Fibroblast of villous mesenchyme (primary cell): ENCODE measurements at places on chromosomes 1 and 21. TPM values are rescaled to one million over a fixed set of nuclear protein-coding genes. Genes with fewer than 3 reads are reported as not detected.

- DNase-seq: no peak
These were observed 362.8 kb downstream of the KCNH1 start for GRCh38 chr1:210771131-210771530.

DNA sequence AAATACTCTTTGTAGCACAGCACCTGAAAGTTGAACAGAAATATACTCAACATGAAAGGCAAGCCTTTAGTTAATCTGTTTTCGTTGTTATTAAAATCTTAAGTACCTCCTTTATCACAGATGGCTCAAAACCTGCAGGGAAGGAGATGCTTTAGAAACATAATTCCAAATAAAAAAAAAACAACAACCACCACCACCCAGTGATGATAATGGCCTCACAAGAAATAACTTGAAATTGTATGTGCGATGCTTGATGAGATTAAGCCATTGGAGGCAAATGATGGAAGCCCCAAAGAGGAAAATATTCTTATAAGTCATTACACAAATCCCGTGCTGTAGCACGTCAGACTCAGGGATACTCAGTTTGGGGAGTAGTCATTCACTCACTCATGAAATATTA lies 24.9 kb upstream of the ZBTB40 start:
- no peak for DNase-seq

DNA sequence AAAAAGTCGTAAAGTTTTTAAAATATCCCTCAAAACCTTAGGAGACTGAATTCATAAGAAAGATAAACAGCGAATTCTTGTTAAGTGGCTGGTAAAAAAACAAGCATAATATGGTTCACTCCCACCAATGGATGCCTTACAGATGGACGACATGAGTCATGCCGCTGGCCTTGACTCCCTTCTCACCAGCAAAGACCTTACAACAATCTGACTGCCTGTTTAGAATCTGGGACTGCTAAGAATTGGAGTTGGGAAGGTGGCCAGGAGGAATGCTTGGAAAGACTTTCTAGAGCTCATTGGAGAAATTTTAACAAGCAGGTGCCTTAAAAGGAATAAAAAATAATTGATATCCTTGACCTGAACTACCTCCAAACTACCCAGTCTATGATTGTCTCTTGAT lies 206.9 kb upstream of the FMN2 start:
- DNase-seq: peak; percentile 30

DNA sequence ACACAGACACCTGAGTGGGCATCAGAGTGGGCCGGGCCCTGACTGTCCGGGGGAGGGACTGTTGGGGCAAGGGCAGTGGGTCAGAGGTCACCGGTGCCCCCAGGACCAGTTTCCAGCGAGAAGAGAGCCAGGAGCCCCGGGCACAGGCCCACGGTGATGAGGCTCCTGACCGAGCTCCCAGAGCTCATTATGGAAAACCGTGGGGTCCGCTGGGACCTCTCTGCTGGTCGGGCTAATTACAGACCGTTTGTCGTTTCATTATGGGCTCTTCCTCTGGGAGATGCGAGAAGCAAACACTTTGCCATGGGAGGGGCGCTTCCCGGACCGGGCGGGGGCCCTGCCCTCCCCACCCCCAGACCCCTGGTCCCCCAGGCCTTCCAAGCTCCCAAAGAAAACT lies 12.0 kb upstream of the TTLL10 start:
- no peak for DNase-seq

DNA sequence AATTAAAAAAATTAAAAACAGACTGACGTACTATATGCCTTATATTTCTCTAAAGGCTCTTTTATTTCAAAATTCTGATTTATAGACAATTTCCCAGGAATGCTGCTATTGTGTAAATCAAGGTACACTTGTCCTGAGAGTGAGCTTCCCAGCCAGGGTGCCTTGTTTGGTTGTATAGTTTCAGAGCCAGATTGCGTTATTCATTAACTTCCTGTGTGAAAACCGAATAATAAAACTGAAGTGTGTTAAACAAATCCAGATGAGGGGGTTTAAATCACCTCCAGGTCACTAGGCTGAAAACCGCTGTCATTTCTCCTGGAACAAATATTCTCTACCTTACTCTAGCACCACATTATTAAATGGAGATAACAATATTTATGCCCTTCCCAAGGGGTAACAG lies 68.7 kb downstream of the LMX1A start:
- no peak for DNase-seq

DNA sequence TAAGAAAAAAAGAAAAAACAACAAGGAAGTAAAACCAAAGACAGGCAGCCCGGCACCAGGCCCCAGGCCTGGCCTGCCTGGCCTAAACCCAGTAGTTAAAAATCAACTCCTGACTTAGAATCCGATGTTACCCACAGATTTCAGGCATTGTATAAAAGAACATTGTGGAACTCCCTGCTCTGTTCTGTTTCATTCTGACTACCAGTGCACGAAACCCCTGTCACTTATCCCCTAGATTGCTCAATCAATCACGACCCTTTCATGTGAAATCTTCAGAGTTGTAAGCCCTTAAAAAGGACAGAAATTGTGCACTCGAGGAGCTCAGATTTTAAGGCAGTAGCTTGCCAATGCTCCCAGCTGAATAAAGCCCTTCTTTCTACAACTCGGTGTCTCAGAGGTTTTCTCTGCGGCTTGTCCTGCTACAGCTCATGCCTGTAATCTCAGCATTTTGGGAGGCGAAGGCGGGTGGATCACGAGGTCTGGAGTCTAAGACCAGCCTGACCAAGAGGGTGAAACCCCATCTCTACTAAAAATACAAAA lies 15.6 kb upstream of the MYOCOS start:
- DNase-seq: no peak

- no peak for DNase-seq
These were observed 12.4 kb downstream of the SLC30A1 start for GRCh38 chr1:211566431-211567025.

GRCh38 chr1:205504311-205505075 lies at the start of gene CDK18:
Gene CDK18, plus strand, starts transcription at chr1:205504669. Its CDS starts 18,499 bp downstream, at chr1:205523168.
- peak; percentile 29 for DNase-seq

- no peak for DNase-seq
These were observed 34.4 kb downstream of the C21orf91 start for GRCh38 chr21:17784604-17785402.

DNA sequence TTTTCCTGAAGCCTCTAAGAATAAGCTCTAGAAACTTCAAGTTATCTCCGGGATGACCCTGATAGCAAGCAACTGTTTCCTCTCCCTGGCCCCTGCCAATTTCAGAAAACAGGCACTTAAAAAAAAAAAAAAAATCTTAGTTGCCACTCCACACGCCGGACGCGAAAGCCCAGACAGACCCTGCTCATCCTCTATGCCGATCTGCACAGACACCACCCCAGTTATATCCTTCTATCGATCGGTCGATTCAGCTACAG lies 1.7 kb downstream of the ANP32E start:
- no peak for DNase-seq

GRCh38 chr21:30216041-30216723 lies at the start of gene CLDN8:
Gene CLDN8, minus strand, starts transcription at chr21:30216097. Its CDS starts 172 bp downstream, at chr21:30215925.
- DNase-seq: no peak

DNA sequence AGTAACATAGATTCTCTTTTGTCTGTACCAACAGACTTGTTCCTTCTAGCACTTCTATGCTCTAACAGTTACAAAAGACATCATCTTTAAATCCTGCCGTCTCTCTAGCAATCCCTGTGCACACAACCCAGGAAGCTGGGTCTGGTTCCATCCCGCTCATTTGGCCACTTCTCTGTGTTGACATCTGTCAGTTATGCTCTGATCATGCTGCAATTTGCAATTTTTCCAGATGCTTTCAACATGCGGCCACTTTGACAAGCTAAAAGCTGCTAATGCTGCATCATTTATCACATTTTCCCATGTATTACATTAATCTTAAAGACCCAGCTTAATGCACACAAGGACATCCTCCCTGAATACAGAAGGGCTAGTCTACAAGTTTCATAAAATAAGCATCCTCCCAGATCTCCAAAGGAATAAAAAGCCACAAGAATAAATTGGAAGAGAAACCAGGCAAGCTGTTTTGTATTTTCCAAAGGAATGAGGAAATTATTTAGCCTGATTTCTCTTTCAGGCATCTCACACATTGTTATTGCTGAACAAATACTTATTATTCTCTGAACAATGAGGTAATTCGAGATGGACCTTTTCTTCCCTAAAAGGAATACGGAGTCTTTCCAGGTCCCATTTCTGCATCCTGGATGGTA lies 19.0 kb upstream of the LRRC52 start:
- no peak for DNase-seq

DNA sequence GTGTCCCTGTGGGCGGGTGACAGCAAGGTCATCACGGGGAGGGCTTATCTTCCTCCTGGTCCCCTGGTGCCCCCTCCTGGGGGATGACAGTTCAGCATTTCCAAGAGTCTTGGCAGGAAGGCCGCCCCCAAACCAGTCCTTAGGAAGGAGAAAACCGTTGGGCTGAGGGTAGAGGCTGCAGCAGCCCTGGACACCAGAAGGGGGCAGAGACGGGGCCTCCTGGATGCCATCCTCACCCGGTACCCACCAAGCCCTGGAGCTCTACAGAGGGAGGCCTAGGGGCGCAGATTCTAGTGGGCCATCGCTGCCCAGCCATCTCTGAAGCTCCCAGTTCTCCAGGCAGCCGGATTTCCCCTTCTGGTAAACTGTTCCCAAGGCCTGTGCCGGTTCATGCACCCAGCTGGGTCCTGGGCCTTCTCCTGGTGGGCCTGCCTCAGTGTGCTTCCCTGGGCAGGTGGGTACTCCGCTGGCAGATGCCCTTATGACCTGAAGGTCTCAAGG lies 14.8 kb upstream of the ZNF669 start:
- DNase-seq: no peak

DNA sequence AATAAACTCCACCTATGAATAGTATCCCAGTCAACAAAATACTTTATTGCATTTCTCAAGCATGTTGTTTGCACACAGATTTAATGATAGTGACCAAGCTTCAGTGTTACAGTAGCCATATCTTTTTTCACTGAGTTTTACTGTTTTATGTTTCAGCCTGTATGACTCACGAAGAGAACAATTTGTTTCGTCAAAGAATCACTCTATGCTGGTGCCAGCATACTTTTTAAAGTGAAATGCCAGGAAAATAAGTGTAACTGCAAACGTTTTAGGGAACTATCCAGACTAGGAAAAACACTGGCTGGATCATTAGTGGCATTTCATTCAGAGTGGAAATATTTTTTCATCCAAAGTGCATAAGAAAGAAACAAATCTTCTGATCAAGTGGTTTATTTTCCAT lies 210.8 kb downstream of the COL11A1 start:
- peak; percentile 84 for DNase-seq

- no peak for DNase-seq
These were observed 79.4 kb downstream of the GPR161 start for GRCh38 chr1:168057355-168057754.

- DNase-seq: peak; percentile 61
These were observed 6.0 kb upstream of the PIGC start for GRCh38 chr1:172449585-172450523.

DNA sequence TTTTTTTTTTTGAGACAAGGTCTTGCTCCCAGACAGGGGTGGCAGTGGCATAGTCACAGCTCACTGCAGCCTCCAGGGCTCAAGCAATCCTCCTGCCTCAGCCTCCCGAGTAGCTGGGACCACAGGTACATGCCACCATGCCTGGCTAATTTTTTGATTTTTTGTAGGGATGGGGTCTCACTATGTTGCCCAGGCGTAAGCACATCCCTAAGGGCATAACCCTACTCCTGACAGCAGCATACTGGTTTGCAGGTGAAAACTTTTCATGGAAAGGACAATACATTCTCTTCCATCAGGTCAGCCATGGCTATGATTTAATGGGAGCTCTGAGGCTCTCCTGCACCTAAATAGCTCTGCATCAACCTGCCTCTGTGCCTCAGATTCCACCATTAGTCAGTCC lies 29.4 kb downstream of the UBIAD1 start:
- no peak for DNase-seq

DNA sequence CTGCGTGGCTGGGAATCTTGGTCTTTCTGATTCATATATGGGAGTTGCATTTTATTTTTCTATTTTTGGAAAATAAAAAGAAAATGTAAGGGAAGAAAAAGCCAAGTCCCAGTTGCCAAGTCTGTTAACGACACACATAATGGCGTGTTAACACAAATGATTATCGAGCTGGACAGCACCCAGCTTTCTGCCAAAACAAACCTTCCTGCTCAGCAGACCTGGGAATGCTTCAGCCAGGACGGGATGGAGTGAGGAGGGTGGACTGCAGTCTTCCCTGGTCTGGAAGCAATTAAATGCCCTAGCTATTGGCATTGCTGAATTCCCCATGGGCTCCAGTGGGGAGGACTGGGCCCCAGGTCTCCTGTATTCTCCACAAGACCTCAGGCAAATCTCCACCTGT lies 184.2 kb upstream of the USP24 start:
- no peak for DNase-seq

GRCh38 chr1:116680752-116681151 lies 13.2 kb upstream of the IGSF3 start:
- no peak for DNase-seq

GRCh38 chr1:156342166-156342955 lies 4.0 kb downstream of the TSACC start:
- no peak for DNase-seq

DNA sequence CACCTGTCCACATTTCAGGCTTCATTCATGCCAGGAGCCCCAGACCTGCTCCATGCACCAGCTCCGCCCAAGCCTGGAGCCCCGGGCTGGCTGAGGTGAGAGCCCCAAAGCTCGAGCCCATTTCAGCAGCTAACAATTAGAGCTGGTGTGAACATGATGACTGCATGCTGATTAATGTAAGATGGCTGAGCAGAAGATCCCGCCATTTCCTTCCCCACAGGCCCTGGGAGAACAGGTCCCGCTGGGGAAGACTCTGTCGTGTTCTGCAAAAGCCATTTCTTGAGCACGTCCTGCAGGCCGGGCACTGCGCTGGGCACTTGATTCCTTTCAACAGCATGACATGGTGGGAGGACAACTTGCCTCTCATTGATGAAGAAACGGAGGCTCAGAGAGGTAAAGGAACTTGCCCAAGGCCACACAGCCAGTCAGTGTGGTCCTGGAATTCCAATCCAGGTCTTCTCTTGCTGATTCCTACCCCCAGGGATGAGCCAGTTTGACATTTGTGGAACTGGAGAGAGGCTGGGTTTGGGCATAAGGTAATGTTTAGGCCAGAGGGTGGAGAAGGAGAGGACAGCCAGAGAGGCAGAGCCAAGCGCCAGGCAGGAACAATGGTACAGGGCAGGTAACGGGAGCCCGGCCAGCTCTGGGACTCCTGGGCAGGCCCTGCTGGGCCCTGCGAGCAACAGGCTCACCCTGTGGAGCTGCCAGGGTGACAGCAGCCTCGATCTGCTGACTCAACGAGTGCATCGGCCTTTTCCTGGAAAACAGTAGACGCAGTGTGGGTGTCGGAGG lies 28.1 kb upstream of the EPHA2 start:
- DNase-seq: no peak

DNA sequence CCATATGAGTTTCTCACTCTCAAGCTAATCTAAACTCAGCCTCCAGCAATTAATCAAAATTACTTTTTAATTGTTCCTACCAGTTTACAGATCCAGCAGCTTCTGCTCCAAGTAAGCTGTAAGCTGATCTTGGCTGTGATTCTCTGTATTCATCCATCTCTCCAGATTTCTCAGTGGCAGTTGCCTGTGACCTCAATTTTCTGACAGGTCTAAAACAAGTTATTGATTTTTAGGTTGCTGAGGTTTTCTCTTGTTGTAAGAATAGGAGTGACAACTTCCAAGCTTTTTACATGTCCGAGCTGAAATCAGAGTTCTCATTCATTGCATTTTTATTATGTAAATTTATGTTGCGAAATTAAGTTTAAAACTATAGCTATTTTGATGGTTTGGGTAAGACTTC lies 1044.4 kb downstream of the PLA2G4A start:
- DNase-seq: no peak

- DNase-seq: no peak
These were observed 673.0 kb downstream of the USP25 start for GRCh38 chr21:16402752-16403151.

OR2T11 gene
- not detected in 2 replicates for total RNA-seq

C1orf185 gene
- total RNA-seq: under 0.01 TPM in 1 of 2 replicates, not detected in the other

PROK1 gene
- not detected in 2 replicates for total RNA-seq

MSH4 gene
- under 0.01 and 0.43 TPM in 2 replicates for total RNA-seq

HJV gene
- not detected in 2 replicates for total RNA-seq

SMPDL3B gene
- total RNA-seq: not detected in 2 replicates
